ENCODE measurements at places on chromosomes 12 and 14. TPM values are rescaled to one million over a fixed set of nuclear protein-coding genes. Genes with fewer than 3 reads are reported as not detected.

Gene SYCP3
- 0.25 TPM for total RNA-seq

DNA sequence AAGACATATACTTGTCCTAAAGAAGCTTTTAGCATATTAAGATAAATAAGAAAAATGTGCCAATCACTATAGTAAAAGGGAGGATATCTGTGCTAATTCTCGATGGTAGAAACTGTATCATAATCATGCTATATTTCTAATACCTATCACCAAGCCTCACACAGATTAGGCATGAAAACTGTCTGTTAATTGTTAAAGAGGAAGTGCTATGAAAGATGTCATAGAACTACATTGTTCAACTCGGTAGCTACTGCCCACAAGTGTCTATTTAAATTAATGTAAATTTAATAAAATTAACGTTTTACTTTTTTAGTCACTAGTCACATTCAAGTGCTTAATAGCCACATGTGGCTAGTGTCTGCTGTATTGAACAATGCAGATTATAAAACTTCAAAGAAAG lies 77.5 kb upstream of the KICS2 start:
- no peak for DNase-seq
- H3K36me3 ChIP-seq: no peaks in the 10 kb centered on the region
- peaks cover under 1% of the 10 kb centered on the region for H3K27me3 ChIP-seq
- no peaks in the 10 kb centered on the region for H3K4me1 ChIP-seq

Gene OR4Q2
- not detected for total RNA-seq

DNA sequence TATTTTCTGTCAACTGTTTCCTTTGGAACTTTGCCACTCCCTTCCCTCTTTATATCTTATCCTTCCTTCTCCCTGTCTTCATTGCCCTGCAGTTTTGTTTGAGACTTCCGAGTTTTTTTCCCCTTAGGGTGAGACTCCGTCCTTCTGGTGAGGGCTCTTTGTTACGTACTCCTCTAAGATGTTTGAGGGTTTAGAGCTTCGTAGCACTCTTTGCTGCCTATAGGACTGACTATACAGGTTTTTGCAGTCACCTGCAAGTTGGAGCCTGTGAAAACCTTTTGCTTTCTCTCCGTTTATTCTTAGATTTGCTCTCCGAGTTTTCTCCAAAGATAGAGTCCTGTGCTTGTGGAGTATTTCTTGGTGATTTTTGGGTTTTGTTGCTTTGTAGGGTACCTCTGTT lies 41.7 kb upstream of the MYRFL start:
- H3K4me1 ChIP-seq: no peaks in the 10 kb centered on the region
- DNase-seq: no peak
- no peak overlapping the region for H3K27ac ChIP-seq
- no peaks in the 10 kb centered on the region for H3K36me3 ChIP-seq
- H3K4me3 ChIP-seq: no peak overlapping the region

Gene HAL
- 0.62 TPM for total RNA-seq

DNA sequence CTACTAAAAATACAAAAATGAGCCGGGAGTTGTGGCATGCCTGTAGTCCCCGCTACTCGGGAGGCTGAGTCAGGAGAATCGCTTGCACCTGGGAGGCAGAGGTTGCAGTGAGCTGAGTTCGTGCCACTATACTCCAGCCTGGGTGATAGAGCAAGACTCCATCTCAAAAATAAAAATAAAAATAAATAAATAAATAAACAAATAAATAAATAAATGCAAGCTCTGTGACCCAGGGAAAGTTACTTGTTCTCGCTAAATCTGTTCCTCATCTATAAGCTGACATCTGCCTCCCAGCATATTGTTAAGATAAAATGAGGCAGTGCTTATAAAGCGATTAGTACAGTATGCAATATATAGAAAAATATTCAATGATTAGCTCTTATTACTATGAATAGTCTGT lies 56.4 kb upstream of the STK38L start:
- H3K27me3 ChIP-seq: no peaks in the 10 kb centered on the region
- DNase-seq: no peak
- H3K4me1 ChIP-seq: peaks cover 16% of the 10 kb centered on the region
- H3K27ac ChIP-seq: no peak overlapping the region
- no peaks in the 10 kb centered on the region for H3K36me3 ChIP-seq
- H3K4me3 ChIP-seq: no peak overlapping the region

DNA sequence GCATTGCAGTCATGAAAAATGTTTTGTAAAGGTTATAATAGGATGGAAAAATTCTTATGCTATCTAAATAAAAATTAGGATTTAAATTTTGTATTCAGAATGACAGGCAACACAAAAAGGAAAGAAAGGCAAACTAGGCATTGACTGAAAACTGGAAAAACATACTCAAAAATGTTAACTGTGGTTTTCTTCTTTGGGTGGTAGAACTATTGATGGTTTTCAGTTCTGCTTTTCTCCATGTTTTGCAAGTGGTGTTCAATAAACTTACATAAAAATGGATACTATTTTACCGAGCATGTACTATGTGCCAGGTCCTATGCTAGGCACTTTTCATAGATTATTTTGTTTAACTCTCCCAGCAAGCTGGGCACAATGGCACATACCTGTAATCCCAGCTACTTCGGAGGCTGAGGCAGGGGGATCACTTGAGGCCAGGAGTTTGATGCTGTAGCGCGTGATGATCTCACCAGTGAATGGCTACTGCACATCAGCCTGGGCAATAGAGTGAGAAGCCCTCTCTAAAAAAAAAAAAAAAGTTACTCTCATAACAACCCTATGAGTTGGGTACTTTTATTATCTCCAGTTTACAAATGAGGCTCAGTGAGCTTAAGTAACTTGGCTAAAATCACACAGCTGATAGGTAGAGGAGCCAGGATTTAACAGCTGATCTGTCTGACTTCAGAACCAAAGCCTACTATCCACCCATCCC lies 26.3 kb upstream of the TCP11L2 start:
- H3K4me3 ChIP-seq: no peak overlapping the region
- DNase-seq: no peak
- H3K36me3 ChIP-seq: no peaks in the 10 kb centered on the region
- H3K27ac ChIP-seq: no peak overlapping the region
- H3K4me1 ChIP-seq: no peaks in the 10 kb centered on the region

DNA sequence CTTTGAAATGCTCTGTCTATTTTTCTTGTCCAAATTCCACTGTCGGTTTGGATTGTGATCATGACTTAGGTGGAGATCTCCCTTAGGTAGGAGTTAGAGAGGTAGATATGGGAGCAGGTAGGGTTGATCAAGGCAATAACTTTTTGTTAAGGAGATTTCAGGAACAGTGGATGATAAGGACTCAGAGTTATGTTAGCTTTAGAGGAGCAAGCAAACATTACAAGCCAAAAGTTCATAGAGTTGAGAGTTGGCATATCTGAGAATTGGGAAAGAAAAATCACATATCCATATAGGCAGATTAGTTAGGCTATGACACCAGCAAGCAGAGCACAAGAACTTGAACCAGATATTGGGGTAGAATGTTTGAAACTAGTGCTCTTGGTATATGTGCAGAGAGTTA lies 43.1 kb upstream of the C12orf75 start:
- no peak for DNase-seq
- peaks cover 11% of the 10 kb centered on the region for H3K4me1 ChIP-seq
- H3K27me3 ChIP-seq: no peaks in the 10 kb centered on the region
- H3K36me3 ChIP-seq: no peaks in the 10 kb centered on the region
- H3K27ac ChIP-seq: no peak overlapping the region

GRCh38 chr12:10701131-10701681 lies 21.9 kb downstream of the YBX3 start:
- DNase-seq: no peak
- H3K27ac ChIP-seq: no peak overlapping the region
- no peak overlapping the region for H3K4me3 ChIP-seq

Gene RBMS2
- 103 TPM for total RNA-seq

- no peak overlapping the region for H3K4me3 ChIP-seq
- no peaks in the 10 kb centered on the region for H3K4me1 ChIP-seq
- DNase-seq: no peak
These were observed 39.8 kb upstream of the EID3 start for GRCh38 chr12:104263580-104264358.

GRCh38 chr12:55830601-55831446 lies 1.4 kb upstream of the DNAJC14 start:
- H3K27me3 ChIP-seq: no peaks in the 10 kb centered on the region
- peak overlapping the region; percentile 81 for H3K4me3 ChIP-seq
- peak; percentile 76 for DNase-seq
- H3K36me3 ChIP-seq: no peaks in the 10 kb centered on the region
- peaks cover 26% of the 10 kb centered on the region for H3K4me1 ChIP-seq
